Large intestine (tissue), 12 donors: ENCODE measurements at places on chromosomes 6 and 20. TPM values are rescaled to one million over a fixed set of nuclear protein-coding genes. Genes with fewer than 3 reads are reported as not detected.

Gene MUCL3
- 0.04 TPM for polyA plus RNA-seq

Gene OSBPL2
- 35.7 TPM for polyA plus RNA-seq

Gene MCCD1
- not detected for polyA plus RNA-seq

Gene EYS
- polyA plus RNA-seq = 0.76 TPM

Gene ANKEF1
- 6.9 TPM for polyA plus RNA-seq

DNA sequence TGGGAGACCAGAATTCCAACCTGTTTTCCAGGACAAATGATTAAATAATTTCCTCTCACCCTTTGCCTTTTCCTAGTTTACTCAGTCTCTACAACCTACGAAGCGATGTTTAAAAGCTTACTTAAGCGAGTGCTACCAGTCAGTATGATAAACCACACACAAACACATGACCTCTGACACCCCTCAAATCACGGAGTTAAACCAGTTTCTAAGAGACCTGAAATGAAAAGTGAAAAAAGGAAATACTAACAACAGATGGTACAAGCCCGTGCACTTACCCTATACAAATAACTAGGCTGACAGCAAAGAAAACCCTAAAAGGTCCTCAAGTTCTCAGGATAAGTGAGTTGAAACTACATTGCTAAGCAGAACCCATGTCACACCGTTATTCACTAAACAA lies 7.7 kb downstream of the TNFRSF21 start:
- no peak for DNase-seq

DNA sequence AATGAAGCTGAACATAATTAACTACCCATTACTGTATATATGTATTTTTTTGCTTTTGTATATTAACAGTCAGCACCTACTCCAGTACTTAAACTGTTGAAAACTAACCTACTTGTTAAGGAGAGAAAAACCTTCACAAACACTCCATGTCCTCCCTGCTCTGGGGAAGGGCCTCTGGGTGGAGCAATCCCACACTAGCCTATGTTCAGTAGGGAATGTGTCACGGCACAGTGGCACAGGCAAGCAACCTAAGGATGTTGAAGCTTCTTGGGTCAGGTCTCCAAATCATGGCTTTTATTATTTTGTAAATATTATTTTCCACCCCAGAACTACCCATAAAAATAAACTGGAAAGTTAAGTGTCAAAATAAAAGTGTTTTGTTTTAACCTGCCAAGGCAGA lies 5.3 kb downstream of the MAN1A1 start:
- DNase-seq = peak; percentile 22

GRCh38 chr6:76771059-76771634 lies 692.1 kb downstream of the HTR1B start:
- no peak for DNase-seq

DNA sequence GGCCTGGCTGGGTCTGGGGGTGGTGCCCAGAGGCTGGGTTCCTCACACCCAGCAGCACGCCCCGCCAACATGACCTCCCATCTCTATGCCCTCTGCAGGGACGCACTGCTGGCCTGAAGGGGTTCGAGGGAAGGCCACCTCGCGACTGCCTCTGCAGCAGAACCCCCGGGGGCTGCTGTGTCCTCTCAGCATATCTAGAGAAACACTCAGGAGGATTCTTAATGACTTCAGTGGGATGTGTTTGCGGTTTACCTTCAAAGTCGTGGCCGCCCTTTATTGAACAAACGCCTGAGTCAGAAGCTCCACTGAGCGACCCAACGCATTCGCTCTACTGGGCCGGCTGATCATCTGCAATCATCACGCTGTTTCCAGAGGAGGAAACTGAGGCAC lies 54.8 kb upstream of the GATA5 start:
- no peak for DNase-seq

GRCh38 chr6:72636786-72637185 lies 14.9 kb downstream of the KCNQ5 start:
- DNase-seq = no peak

DNA sequence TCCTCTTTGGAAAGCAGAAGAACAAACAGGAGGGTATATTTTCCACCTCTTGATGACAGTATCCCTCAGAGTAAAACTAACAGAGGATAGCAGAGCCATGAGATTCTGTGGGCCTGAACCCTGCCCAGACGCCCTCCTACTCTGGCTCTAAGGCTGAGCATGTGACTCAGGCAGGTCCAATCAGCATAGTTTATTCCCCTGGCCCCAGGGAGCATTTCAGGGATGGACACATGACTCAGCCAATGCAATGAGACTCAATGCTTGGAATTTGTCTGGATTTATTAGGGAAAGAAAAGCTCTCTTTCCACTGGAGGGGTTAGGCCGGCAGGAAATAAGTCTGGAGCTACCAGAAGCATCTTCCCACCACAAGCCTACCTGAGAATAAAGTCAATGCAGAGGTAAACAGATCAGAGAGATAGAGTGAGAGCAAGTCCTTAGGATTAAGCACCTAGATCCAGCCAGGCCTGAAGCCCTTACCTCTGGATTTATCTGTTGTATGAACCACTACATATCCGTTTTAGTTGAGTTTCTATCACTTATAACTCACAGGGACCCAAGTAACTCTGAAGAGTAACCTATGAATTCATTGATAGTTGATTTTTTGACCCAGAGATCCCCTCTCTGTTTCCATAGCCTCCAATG lies 68.2 kb upstream of the EYA2 start:
- no peak for DNase-seq

DNA sequence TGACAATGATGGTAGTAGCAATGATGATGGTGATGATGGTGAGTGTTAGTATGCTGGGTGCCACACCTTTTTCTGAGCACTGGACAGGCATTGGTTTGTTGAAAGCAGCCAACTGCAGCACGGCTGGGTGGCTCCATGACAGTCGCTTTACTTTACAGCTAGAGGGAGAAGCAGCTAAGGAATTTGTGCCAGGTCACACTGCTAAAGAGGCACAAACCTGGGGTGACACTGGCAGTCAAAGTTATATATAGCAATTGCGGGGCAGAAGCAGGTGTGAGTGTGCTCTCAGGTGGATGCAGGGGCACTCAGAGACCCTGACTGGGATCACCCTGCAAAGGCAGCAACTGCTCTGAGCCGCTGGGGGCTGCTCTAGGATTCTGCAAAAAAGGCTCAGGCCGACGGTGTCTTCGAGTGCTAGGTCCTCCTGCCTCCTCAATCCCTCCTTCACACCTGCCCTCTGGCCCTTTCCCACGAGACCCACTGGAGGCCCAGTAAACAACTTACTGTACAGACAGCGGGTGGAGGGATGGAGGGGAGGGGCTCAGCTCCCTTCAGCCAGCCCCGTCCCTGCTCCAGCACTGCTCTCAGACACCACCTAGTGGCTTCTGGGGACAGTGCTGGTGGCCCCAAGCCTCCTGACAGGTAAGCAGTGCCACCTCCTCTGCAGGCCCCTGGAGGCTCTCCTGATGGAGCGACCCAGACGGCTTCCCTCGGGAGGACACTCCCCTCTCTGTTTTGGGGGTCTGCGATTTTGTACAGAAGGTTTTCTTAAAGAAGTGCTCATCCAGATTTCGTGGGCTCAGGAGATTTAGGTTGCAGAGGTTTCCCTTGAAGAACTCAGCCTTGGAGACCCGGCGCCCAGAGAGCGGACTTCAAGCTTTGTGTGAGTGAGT lies 4.4 kb upstream of the RPS21 start:
- DNase-seq = peak; percentile 79

DNA sequence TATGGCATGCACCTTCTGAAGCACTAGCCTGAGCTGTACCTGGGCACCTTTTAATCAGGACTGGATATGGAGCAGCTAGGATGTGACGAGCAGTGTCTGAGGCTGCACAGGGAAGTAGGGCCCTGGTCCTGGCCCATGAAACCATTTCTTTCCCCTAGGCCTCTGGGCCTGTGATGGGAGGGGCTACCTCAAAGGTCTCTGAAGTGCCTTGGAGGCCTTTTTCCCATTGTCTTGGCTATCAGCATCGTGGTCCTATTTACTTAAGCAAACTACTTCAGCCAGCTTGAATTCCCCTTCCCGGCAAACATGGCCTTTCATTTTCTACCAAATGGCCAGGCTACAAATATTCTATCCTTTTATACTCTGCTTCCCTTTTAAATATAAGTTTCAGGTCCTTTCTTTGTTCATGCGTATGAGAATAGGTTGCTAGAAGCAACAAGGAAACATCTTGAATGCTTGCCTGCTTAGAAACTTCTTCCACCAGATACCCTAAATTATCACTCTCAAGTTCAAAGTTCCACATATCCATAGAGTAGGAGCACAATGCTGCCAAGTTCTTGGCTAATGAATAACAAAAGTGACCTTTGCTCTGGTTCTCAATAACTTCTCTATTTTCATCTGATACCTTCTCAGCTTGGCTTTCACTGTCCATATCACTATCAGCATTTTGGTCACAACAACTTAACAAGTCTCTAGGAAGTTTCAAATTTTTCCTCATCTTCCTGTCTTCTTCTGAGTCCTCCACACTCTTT lies 673.1 kb downstream of the HTR1B start:
- DNase-seq = peak; percentile 88

- DNase-seq = no peak
These were observed 170.6 kb downstream of the PHACTR1 start for GRCh38 chr6:12886961-12887775.
